ENCODE measurements at places on chromosomes 12 and 14.

- no peak for DNase-seq
These were observed 127.9 kb upstream of the DYRK2 start for GRCh38 chr12:67520606-67521005.

- peak; percentile 53 for DNase-seq
These were observed 3.6 kb upstream of the WSB2 start for GRCh38 chr12:118064608-118065007.

DNA sequence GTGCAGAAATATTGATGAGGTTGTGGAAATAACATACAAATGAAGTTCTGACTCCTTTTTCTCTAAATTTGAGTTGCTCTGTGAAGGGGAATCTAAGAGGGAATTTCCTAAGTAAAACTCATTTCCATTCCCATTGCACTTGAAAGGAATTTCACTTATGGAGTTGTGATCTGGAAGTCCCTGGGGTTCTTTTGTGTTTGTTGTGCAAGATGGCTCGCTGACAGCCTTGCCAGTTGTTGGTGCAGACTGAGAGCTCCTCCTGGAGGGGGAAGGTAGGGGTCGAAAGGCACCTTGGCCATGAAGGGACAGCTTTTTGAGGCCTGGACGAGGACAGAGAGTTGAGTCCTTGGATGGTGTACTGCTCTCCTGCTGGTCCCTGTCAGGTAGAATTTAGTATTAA lies 72.0 kb downstream of the C12orf56 start:
- DNase-seq: peak; percentile 42

DNA sequence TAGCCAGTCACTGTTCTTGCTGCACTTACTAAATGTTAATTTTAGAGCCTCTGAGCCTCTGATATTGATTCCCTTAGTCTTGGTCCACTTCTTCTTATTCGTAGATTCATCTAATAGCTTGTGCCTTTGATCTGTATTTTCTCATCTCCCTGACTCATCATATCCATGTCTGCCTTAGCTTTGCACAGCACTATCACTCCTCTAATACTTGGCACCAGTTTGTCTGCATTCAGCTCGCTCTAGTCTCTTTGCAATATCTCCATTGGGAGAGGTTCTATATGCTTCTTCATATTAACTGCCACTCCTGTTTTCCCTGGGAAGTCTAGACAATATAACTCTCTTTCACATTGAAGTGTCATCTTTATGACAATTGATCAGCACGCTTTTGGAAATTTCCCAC lies 68.5 kb upstream of the CSRP2 start:
- DNase-seq: no peak

- no peak for DNase-seq
These were observed 35.7 kb downstream of the NID2 start for GRCh38 chr14:52033101-52033642.

DNA sequence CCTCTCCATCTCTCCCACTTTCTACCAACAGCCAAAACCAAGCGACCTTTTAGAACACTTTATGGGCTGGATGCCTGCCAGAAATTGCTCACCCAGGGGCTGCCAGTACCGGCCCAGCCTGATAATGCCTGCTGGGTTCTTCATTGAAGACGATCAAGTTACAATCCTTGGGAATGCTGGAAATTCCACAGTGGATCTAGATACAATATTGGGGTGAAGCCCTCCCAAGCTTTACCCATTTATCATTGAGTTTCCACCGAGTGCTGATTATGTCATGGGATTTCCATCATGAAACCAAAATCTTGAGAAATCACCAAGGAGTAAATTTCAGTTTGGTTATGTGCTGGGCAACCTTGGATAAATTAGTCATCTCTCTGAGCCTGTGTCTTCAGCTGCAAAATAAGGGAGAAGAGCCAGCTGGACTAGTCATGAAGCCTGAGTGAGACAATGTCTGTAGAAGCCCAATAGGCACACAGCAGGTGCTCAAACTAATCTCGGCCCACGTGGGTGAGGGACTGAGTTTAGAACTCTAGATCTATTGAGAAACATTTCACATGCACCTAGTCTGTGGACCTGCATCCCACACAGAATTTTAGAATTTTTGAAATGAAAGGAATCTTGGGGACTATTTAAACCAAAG lies 75.5 kb upstream of the CLMN start:
- DNase-seq: no peak

DNA sequence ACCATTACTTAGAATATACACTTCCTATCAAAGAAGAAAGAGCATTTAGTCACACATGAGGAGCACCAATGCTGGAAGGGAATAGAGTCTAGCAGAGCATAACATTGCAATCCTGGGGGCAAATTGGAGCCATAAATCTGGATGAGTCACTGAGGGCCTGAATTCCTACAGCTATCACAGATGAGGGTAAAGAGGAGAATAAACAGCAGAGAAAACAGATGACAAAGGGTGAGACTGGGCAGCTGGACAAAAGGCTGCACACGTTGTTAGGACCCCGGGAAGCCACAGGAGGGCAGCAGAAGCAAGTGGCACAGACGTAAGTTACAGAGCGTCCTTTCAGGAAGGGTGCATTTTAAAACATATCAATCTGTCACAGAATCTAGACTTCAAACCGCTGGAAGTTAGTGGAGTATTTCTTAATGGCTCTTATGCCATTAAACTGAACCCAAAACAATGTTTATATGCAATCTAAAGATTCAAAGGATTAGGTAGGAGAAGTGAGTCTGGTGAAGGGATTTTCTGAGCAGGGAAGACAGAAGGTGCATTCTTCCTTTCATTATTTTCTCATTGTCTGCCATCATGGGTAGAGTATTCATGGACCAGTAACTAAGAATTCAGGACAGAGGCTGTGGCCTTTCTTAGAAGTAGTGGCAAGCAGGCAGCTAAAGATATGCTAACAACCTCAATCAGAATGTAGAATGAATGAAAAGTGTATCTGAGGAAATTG lies 159.8 kb upstream of the DAAM1 start:
- DNase-seq: peak; percentile 45

- DNase-seq: peak; percentile 90
These were observed 71.2 kb downstream of the LGMN start for GRCh38 chr14:92677087-92677668.

DNA sequence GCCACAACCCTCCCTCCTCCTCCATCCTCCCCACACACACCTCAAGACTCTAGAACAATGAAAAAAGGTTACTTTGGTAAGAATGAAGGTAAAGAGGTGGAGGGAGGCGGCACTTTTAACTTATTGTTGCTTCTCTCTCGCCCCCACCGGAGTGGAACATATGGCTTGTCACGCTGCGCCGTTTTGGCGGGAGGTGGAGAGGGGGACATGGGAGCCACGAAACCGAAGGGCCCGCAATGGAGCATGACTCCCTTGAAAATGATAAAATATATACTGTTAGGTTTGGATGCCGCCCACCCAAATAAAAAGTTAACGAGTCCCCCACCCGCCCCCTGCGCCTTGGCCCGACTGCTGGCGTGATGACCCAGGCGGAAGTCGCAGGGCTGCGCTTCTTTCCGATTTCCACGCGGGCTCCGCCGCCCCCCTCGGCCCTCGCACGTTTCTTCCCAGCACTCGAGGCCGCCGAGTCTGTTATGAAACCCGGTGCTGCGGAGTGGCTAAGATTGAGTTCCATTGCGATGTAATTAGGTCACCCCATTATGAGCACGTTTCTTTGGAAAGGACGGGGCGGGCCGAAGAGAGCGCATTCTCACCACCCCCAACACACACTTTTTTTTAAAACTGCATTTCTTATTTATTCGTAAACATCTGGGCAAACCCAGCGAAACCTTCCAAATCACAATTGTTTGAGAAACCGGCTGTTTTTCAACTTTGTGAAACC lies 1.4 kb upstream of the ZFP36L1 start:
- DNase-seq: peak; percentile 62

DNA sequence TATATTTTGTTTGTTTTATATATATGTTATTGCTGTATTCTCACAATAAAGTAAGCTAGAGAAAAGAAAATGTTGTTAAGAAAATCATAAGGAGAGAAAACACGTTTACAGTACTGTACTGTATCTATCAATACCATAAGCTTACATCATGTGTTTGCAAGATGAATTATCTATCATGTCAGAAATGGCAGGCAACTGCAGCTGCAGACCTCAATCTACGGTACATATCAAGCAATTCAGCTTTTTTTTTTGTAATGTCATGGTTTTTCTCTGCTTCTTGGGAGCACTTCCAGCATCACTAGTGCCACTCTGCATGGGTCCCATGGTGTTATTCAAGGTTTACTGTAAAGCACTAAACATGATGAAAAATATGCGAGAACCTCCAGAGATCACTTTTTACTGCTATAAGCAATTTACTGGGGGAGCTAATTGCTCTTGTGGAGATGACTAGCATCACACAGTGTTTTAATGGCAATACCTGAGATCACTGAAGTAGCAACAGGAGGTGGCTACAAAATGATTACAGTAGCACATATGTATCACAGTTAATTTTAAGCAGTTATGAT lies 9.0 kb upstream of the KRT2 start:
- no peak for DNase-seq

- no peak for DNase-seq
These were observed 1.6 kb downstream of the TRAFD1 start for GRCh38 chr12:112126911-112127310.

DNA sequence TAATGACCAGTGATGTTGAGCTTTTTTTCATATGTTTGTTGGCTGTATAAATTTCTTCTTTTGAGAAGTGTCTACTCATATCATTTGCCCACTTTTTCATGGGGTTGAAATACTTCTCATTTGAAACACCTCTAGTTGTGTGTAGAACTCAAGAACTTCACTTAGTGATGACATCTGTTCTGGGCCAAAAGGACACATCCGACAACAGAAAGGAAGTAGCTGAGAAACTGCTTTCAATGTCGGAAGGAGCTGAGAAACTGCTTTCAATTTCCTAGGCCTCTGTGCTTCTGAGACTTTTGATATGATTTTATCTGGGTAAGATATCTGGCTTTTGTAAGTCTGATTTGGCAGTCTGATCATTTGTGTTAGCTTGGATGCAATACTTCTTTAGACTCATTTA lies 635.3 kb downstream of the TMTC2 start:
- DNase-seq: no peak

DNA sequence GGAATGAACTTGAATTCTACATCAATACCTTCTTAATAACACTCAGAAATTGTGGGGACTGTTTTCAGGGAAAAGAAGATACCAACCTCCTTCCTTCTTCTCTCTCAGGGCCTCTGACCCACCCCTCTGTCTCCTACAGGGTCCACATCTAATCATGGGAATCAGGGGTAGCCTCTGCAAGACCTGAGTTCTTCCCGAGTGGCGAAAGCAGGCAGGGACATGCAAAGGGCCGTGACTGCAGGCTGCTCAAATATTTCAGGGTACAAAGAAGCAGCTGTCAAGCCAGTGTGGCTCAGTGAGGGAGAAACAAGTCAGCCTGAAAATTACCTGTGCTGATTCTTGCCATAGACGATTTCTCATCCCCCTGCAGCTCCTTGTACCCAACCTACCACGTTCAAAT lies 123.1 kb upstream of the PARP11 start:
- DNase-seq: no peak

DNA sequence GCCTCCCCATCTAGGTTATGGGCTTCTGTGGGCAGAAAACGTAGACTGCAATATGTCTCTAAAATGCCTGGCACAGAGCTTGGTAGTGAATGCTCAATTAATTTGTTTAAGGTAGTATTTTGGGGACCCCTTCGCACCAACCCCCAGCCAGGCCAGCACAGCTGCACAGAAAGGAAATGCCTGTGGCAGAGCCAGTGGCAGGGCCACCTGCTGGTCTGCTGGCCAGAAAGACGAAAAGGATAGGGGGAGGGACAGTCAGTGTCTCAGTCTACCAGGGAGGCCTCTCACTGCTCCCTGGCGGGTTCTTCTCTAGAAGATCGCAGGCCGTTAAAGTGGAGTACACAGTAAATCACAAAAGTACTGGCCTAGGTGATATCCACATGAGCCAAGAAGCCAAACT lies 3.5 kb downstream of the RAB15 start:
- DNase-seq: no peak

Measured in GM13976 (cell line).